Activated CD4-positive, alpha-beta T cell treated with anti-CD3 and anti-CD28 coated beads for 24 hours (primary cell): ENCODE measurements at places on chromosomes 7 and 10.

DNA sequence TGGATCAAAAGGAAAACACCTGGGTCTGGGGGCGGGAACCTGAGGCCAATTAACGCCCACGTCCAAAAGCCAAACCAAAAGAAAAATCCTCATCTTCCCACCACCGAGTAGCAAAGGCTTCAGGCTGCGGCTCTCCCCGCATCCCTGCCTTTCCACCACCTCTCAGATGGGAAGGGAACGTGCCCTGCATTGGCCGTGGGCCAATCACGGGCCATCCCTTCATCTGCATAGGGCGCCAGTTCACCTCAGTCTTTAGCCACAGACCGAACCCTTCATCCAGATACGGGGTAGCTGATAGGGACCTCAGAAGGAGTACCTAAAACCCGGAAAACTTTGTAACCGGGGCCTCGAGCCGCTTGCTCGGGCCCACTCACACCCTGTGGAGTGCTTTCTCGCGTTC is 626 bp downstream of the PRPF18 start:
- DNase-seq = no peak

DNA sequence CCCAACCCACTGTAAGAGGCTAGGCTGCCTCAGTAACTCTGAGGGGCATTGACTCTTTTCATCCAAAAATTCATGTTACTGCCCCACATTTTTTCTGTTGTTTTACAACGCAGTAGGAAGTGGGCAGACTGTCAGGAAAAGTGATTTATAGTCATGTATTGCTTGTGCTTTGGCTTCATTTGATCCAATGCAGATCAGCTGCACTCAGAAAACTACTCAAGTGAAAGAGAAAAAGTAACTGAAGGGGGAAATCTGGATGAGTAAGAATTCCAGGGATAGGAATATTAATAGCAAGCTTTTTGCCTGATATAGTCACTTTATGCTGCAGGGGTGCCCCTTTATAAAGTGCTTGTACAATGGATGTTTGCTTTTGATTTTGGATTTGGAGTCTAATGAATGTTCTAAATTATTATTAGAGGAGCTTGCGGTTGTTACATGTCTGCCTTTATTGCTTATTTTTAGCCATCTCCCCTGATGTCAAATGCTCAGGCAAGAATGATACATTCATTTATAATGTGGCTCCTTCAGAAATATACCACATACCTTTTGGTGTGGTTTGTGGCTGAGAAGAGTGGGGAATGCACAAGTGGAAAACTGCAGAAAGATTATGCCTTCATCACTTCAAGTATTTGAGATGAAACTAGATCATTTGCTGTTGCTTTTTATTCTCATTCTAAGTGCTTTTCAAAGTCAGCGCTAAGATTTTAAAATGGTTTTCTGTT is 86.1 kb downstream of the EGFR start:
- DNase-seq = no peak

DNA sequence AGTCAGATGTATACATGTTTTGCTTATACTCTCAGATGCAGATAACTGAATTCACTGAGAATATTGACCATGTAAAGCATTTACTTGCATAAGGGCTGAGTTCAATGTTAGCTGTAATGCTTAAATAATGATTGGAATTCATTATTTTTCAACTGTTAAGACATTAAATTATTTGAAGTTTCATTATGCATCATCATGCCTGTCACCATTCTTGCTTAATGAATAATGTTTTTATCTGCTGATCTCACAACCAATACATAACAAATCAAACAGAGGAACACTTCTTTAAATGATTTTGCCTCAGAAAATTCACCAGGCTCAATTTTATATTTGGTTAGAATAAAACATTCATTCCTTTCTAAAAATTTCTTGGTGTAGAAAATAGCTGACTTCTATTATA is 233.4 kb downstream of the GPR37 start:
- DNase-seq = no peak

- no peak for DNase-seq
These were observed 36.4 kb upstream of the ASL start for GRCh38 chr7:66039094-66039670.

GRCh38 chr10:29535012-29535777 is 99.6 kb downstream of the SVIL start:
- no peak for DNase-seq

- DNase-seq = no peak
These were observed 23.3 kb upstream of the AGBL3 start for GRCh38 chr7:134963036-134963435.

DNA sequence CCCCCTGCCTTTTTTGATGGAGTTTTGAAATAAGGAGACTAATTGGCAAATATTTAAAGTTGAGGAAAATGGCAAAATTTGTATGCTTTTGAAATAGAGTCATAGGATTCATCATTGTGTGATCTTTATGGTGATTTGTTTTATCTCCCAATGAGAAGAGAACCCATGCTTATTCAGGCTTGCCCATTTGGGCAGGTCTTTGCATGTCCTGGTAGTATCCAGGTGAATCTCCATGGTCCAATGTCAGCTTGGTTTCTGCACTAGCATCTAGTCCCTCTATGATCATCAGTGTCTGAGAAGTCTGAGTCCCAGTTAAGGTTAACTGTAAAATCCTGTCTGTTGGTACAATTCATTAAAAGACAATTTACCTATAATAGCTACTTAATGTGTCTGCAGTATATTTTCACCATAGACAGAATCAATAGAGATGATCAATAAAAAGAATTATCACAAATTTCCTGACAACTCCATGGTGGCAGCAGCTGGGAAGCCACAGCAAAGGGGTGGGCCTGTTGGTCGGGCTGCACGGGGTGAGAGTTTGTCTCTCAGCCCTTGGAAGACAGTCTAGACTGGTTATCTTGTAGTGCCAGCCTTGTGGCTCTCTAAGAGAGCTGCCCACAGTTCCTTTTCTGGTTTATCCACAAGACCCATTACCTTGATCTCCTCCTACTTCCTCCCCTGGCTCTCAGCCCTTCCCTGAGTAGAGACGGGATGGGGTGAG is 22.2 kb upstream of the BMPER start:
- no peak for DNase-seq

DNA sequence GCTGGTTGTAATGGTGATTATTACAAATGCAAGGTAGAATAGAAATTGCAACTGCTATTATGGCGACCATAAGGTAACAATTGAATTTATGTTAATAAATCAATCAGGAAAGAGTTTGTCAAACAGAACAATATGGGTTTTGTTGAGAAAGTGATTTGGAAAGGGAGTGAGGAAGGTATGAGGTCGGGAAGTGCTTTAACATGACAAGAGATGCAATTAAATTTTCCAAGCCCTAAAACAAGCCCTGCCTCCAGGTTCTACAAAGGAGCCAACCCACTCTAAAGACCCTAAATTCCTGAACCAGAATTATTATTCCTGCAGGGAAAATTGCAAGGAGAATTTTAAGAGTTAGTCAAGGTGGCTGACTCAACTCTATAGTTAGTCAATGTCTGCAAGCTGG is 363.7 kb downstream of the BMPER start:
- DNase-seq = no peak

- no peak for DNase-seq
These were observed 2.4 kb downstream of the TMEM72 start for GRCh38 chr10:44913350-44914081.

DNA sequence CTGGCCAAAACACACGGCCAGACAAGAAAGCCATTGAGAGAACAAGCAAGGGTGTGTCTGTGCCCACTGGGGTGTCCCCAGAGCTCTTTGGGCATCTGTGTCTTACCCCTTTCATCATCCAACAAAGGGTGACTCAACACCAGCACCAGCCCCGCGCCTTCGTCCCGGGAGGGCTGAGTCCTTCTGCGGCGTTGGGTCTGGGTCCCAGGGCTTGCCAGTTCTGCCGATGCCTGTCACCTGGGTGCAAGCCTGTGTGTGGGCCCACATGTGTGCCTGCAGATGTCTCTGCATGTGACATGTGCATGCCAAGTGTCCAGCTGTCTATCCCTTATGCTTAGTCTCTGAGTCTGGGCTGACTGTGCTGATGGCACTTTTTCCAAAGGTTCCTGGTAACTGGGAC is 24.4 kb upstream of the ELN start:
- no peak for DNase-seq
